NCI-H460 (cell line): ENCODE measurements at places on chromosomes 3 and 15.

DNA sequence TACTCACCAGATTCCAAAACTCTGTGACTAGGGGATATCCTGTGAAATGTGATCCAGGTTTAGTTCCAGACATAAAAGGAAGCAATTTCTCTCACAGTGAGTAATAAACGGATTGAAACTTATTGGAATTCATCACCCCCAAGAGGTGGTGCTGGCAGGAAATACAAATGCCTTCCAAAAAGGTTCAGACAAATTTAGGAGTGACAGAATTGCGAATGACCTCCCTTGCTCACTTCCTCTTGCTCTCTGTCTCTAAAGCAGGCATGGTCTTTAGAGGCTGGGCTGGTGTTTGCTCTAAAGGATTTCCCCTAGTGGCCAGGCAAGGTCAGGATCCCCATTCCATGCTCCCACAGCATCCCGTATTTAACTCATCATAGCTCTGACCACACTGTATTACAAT, 449.4 kb upstream of the PPP2R3A start:
- DNase-seq: peak; percentile 7

- no peak for DNase-seq
Measured at GRCh38 chr3:168029705-168030104, 66.0 kb downstream of the GOLIM4 start.

DNA sequence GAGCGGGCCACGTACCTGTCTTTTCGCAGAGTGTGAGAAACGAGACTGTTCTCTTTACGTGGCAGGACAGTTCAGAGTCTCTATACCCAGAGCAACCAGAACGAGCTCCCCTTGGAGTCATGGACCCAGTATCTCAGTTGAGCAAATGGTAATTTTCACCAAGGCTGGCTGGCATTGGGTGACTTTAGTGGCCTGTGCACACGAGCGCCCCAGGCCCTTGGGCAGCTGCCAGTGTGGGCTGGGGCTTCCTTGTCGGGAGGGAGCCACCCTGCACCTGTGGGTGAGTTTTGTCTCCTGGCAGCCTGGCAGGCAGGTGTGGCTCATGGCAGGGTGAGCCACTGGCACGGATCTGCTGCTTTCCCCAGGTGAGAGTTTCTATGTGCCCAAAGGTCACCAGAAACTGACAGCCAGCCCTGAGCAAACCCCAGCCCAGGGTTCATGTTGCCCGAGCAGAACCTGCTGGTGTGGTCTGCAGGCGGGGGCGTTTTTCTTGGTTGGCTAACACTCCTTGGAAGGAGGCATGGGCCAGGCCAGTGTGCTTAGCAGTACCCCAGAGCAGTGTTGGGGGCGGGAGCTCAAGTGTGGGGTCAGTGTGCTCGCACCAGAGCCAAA, 135.0 kb downstream of the TJP1 start:
- DNase-seq: no peak

- DNase-seq: no peak
Measured at GRCh38 chr15:38536201-38536676, 28.4 kb downstream of the RASGRP1 start.

DNA sequence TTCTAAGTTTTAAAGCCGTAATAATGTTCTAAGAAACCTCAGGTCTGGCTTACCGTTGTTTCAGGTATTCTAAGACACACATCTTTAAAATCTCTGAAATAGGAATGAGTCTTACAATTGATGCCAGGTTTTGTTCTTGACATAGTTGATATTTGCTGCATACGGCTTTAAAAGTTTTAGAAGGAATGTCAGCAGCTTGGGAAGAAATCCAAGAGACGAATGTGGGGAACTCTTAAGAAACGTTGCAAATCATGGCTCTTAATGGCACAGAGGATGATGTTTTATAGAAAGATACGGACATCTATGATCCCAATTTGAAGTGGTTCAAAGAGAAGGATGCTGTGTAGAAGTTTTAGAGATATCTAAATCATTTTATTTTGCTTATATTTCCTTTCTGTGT, 11.5 kb downstream of the NUDT16 start:
- no peak for DNase-seq

DNA sequence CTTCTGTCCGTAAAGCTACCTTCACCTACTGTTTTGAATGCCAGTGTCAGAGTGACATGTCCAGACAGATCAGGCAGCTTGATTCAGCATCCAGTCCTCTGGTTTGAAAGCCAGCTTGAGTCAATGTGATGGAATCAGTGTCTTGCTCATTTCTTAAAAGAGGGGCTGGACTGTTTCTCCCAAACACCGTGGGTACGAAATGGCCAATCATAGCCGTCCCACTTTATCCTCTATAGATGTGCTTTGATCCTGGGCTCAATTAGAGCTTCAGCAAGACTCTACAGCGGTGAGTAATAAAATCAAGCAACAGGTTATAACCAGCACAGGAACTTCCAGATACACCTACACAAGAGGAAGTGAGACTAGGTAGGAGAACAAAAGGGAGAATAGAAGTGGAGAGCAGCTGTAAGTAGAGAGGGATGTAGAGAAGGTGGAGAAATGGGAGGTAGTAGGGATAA, 17.0 kb upstream of the OR5K1 start:
- DNase-seq: no peak

GRCh38 chr3:157718800-157719199, 215.6 kb upstream of the VEPH1 start:
- no peak for DNase-seq

DNA sequence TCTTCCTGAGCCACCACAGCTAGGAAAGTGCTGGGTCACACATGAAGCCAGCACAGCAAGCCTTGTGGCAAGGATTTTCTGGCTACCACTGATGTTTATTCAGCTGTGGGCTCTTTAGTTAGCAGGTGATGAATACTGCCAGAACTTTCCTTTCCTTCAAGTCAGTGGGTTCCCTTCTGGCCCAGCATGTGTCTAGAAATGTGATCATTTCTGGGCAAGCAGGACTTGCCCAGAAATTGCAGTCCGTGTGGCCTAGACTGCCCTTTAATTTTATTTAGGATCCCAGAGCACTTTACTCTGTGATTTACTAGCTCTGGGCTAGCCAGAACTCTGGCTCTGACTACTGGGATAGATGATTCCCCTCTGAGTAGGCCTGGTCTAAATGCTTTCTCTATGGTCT, 397.5 kb downstream of the ZIC4 start:
- no peak for DNase-seq

GRCh38 chr3:42876940-42877720, 1.5 kb upstream of the CYP8B1 start:
- DNase-seq: no peak

DNA sequence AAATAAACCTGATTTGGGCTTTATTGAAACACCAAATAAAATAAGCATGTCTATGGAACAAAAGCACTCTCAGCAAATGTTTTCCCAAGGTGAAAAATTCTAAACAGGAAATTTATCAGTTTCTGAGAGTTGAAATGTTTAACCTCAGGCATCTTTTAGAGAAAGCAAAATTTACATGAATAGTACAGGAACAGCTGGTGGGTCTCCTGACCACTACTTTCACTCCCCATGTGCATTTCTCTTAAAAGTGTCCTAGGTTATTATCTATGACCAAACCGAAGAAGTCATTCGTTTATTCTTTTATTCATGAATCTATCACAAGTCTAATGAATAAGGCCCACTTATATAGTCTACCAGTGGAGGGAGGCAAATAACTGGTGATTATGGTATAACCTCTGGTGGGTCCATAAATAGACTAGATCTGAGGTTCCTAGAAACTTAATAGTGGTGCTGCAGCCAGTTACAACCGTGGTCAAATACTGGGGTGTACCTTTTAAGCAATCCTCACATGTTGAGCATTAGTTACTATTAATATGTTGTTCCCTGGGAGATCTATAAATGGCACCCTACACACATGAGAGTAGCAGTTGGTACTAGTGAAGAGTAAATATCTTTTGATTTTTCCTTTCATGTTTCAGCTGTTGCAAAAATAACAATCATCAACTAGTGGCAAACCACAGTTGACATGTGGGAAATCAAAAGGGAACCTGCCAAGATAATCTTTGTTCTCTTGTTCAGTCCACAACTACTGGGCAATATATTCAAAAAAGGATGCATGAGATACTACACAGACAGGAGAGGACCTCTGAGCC, 169.3 kb upstream of the STAC start:
- no peak for DNase-seq

GRCh38 chr3:42057561-42058211, 33.5 kb upstream of the TRAK1 start:
- DNase-seq: no peak

- DNase-seq: no peak
Measured at GRCh38 chr3:41101231-41101630, 98.1 kb upstream of the CTNNB1 start.

- no peak for DNase-seq
Measured at GRCh38 chr15:80945605-80946004, 44.0 kb downstream of the MESD start.

GRCh38 chr3:149808209-149808829, 4.7 kb upstream of the RNF13 start:
- DNase-seq: peak; percentile 57

DNA sequence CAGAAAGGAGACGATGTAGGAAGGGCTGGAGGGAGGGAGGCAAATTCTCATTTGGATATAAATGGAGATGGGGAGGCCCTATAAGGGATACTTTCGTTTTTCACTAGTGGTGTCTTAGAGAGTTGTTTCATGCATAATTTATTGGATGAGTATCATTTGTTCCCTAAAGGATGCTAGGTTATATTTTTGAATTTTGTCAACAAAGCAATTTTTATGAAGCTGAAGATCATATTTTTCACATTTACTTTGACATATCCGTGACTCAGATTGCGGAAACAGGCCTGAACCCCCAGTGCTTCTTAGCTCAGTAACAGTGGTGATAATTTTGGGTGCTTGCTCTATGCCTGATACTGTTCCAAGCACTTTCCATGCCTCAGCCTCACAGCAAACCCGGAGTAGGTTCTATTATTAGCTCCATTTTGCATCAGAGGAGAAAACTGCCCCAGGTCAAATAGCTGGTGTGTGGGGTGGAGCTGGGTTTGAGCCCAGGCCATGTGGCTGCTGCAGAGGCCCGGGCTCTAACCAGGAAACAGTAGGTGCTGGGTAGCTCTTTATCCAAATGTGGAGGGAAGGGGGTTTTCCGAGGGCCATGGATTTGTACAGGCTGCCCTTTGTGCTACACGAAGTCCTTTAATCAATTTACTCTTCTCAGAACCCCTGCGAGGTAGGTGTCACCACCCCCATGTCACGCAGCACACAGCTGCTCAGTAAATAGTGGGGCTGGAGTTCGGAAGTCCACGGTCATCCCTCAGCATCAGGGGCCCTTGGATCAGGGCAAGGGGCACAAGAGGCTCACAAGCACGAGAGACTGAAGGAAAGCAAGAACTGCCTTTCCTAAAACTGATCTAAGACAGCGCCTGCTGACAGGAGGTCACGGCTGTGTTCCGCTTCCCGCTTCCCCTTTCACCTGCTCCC, 99.1 kb downstream of the SLC49A4 start:
- no peak for DNase-seq

- no peak for DNase-seq
Measured at GRCh38 chr3:127698691-127699415, 26.1 kb downstream of the ABTB1 start.
